ENCODE measurements at places on chromosomes 5 and 9.

DNA sequence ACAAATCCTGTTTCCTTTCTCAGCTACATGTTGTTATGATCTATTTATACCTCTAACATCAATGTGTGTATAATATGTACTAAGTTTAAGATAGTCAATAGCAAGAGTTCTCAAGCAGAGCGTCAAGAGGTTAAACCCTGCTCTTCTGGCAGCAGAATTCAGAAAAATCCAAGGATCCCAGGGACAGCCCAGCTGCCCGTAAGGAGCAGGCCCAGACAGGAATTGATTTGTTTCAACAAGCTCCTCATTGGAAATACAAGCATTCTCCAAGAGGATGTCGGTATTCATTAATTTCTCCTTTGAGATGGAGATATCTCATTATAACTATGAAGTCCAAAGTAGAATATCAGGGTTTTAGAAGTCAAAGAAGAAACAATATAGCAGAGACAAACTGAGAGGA, 14.9 kb downstream of the EFNA5 start:
- no peak for DNase-seq

DNA sequence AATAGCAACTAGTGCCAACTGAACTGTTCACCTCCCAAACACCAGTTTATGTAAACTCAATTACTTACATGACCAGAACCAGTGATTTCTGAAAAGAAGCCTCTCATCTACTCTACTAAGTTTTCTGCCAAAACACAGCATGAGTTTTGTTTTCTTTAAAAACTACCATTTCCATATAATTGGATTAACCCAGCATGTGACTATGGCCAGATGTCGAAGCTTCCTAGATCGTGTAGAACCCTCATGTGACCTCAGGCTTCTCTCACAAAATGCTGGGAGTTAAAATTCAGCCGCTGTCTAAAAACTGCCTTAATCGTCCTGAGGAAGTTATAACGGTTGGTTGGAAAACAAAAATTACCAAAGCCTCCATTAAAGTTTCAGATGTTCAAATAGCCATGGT, 303.5 kb downstream of the IRX1 start:
- DNase-seq = no peak

GRCh38 chr5:127029581-127030258, 638 bp downstream of the MARCHF3 start:
- peak; percentile 43 for DNase-seq

GRCh38 chr5:169202969-169203368, 98.0 kb downstream of the SLIT3 start:
- no peak for DNase-seq

DNA sequence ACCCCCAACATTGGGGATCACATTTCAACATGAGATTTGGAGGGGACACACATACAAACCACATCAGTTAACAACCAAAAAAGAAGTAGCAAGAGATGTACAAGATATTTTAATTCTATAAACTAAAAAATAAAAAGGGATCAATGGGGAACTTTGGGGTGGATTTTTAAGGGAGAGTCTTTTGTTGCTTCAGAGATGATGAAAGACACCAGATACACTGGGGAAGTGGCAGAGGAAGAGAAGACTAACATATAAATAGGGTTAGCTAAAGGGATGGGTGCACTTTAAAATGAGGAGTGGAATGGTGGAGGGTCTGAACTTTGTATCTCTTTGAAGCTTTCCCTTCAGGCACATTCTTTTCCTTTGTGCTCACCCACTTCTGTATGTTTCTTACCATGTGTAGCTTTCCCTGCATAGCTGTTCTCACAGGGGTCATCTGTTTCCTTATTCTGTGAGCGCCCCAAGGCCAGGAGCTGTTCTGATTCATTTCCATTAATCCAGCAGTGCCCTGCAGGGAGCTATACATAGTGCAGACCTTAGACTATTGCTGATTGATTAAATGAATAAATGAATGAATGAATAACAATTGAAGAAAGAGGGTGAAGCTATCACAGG, 531.6 kb upstream of the KLF4 start:
- no peak for DNase-seq

DNA sequence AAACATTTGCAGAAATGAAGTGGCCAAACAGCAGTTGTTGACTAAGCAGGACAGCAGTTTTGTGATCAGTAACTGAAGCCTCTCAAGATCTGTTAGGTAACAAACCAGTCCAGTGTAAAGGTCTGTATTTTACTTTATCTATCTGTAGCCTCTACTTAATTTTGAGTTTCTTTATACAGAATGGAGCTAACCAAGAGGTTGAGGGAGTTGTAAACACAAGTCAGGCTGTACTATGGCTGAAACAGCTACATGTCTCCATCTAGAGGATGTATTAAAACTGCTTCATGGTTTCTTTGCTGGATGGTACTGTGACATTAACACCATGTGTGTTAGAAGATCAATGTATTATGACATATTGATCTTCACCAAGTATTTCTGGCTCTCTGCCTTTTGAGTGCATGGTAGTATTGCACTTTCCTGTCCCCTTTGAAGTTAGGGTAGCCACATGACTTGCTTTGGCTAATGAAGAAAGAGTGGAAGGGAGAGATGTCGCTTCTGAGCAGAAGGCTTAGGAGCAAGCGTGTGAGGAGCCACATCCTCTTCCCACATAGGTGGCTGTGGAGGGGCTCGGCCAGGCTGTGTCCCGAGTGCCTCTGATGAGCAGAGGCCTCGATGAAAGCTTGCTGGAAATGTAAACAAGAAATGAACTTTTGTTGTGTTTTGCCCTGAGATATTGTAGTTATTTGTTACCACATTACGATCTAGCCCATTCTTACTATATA, 105.6 kb upstream of the PCA3 start:
- DNase-seq = no peak

DNA sequence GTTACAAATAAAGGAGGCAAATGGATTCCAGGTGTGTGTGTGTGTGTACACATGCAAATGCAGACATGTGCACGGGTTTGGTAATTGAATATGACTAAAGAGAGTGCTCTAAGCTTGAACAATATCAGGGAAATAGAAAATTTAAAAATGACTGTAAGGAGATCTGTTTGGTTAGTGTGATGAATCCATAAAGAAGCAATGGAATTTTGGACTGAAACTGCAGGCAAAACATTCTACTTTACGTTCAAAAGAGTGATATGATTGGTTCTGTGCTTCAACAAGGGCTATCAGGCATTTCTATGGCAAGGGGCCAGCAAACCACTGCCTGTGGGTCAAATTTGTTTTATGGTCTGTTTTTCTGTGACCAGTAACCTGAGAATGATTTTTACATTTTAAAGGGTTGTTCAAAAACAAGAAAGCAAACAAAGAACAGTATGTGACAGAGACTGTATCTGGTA, 332.8 kb upstream of the KLF9 start:
- no peak for DNase-seq

GRCh38 chr5:76804266-76804665, 14.6 kb upstream of the F2RL1 start:
- no peak for DNase-seq

- DNase-seq = no peak
Observed at GRCh38 chr9:92342825-92343488, 17.2 kb downstream of the CENPP start.

- no peak for DNase-seq
Observed at GRCh38 chr9:68794898-68795297, 89.9 kb downstream of the PIP5K1B start.

GRCh38 chr5:72397836-72398235, 77.7 kb downstream of the PTCD2 start:
- no peak for DNase-seq

DNA sequence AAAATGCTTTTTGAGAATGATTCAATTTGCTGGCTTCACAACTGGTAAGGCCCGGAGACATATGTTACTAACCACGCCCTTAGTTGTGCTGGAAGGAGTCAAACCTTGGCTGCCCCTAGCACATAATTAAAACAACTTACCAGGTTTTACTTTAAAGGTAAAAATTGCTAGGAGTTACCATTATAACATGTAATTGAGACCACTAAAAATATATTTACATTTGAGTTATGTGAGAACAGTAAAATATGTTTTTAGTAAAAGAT, 435.6 kb upstream of the CDH9 start:
- DNase-seq = no peak

- DNase-seq = no peak
Observed at GRCh38 chr9:7510199-7510598, 289.4 kb downstream of the DMAC1 start.

- no peak for DNase-seq
Observed at GRCh38 chr9:12813960-12814876, 39.4 kb downstream of the LURAP1L start.

DNA sequence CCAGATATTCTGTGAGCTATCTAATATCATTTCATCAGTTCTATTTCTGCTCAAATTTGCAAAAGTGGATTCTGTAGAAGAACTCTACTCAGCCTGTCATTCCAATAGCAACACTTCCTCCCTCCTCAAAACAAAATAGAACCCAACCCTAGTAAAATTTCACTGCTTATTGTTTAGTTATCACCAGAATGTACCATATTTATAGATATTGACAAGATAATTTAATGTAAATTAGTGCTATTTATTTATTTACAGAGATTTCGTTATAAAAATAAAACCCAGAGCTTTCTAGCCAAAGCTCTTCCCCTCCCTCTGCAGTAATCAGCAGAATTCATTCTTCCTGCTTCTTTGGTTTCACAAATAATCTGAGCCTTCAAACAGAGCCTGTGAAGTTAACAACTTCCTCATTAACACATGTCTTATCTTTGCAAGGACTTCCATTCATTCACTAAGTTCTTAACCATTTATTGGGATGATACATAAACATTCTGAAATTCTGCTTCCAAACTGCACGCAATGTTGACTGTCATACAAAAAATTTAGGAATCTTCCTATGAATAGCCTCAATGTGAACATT, 73.7 kb upstream of the PJA2 start:
- no peak for DNase-seq

DNA sequence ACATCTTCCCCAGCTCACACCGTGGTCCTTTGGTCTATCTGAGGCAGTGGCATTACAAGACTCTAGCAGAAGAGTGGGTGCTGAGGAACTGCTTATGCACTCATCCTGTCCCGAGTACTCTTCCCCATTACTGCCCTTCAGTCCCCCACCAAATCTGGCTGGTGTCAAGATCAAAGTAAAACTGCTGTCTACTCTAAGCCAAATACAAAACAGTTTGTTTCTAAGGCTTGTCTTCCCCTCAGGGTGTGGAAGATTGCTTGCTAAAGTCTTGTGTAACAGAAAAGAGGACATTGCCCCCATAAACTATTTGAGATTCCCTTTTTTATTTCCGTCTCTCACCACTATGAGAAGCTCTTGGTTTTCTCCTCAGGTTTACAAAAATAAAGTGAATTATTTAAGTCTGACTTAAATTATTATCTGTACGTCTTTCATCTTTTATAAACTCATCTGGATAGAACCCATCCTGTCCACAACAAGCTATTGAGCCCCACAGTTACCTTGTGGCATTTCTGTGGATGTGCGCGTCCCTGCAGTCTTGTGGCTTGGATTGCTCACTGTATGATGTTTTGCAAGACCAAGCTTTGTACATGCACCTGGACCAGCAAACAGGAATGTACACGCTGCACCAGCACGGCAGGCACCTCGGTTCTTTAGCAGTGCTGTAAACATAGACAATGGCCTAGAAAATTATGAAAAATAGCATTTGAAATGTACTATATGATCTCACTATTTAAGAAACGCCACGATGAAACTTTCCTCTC, 61.0 kb downstream of the CYSTM1 start:
- no peak for DNase-seq

- no peak for DNase-seq
Observed at GRCh38 chr5:146993876-146994530, 115.4 kb upstream of the PPP2R2B start.

DNA sequence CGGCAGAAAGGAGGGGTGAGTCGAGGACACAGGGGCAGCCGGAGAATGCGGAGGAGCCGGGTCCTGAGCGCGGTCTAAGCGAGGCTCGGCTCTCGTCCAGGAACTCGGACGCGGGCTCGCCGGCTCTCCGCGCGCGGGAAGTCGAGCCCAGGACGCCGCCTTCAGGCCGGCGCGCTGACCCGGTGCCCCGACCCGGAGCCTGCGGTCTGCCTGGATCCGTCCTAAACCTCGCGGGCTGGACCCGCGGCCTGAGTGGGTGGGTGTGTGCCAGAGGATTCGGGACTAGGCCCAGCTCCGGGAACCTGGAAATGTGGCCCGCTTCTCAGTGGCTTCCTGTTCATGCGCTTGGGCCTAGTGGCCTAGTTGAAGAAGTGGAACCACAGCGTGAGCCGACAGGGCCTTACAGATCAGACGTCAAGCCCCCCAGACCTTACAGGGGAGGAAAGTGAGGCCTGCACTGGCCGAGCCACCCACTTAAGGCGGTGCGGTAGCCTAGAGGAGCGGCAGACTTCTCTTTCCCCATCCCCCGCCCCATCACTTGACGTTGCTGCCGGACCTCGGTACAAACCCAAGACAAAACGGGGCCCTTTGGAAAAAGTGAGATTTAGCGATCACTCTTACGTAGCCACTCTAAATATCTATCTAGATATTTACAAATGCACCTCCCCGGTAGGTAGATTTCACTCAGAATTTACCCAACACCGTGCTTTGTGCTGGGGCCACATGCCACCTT, 1.2 kb downstream of the CDKN2B-AS1 start:
- DNase-seq = no peak

DNA sequence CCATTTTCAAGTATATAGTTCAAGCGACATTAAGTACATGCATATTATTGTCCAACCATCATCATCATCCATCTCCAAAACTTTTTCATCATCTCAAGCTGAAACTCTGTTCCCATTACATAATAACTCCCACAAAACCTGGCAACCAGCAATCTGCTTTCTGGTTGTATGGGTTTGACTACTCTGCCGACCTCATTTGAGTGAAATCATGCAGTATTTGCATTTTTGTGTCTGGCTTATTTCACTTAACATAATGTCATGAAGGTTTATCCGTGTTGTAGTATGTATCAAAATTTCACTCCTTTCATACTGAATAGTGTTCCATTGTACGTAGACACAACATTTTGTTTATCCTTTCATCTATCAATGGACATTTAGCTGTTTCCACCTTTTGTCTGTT, 74.8 kb downstream of the SGCD start:
- DNase-seq = no peak

- DNase-seq = no peak
Observed at GRCh38 chr5:110957934-110958333, 113.6 kb upstream of the TSLP start.

- DNase-seq = no peak
Observed at GRCh38 chr5:159527546-159528254, 197.4 kb upstream of the IL12B start.

DNA sequence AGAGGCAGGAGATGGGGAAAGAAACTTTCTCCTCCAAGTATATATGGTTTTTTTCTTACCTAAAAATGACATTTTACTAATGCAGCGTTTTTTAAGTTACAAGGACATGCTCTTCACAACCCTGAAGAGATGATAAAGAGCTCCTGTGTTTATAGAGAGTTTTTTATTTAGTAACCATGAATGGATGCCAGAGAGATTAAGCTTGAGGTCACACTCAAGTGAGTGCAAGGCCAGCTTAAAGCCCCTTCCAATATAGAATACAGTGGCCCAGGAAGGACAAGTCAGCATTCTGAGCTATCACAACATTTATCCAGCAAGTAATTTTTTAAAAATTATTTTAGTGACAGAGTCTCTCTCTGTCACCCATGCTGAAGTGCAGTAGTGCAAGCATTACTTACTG, 6.7 kb upstream of the HAVCR2 start:
- no peak for DNase-seq

GRCh38 chr5:35956429-35956828, 18.0 kb upstream of the CAPSL start:
- DNase-seq = no peak

- DNase-seq = no peak
Observed at GRCh38 chr9:90600029-90600428, 42.6 kb downstream of the DIRAS2 start.

All from stimulated activated CD4-positive, alpha-beta T cell treated with anti-CD3 and anti-CD28 coated beads, Interleukin-4, amount 100 ng/mL, for 48 hours (primary cell).